ENCODE measurements at places on chromosomes 6 and 20. TPM values are rescaled to one million over a fixed set of nuclear protein-coding genes. Genes with fewer than 3 reads are reported as not detected.

DNA sequence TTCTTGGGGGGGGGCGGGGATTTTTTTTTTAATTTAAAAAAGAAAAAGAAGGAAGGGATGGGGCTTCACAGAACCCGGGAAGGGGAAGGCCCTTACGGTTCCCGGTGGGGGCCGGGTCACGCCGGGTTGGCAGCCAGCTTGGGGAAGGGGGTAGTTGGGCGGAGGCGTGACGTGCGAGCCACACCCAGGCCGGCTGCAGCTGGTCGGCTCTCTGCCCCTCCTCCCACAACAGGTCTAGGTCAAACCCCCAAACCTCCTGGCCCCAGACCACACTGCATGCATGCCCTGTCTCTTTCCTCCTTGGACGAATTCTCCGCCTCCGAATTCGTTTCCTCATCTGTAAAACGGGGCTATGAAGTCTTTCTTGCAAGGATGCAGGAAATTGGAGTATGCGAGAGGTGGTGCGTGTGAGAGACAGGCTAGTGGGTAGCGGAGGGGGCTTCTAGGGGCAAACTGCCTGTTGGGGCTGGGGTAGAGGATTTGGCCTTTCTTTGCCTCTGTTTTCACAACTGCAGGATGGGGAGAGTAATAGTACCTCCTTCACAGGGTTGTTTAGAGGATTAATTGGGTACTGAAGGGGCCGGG lies 828 bp downstream of the HCK start:
- H3K4me1 ChIP-seq: peaks cover 17% of the 10 kb centered on the region
- H3K27me3 ChIP-seq: peaks cover 64% of the 10 kb centered on the region
- no peak overlapping the region for H3K27ac ChIP-seq
- no peaks in the 10 kb centered on the region for H3K36me3 ChIP-seq
- peak; percentile 65 for DNase-seq

SRMS gene
- total RNA-seq: 0.46 TPM

PM20D2 gene
- 5.1 TPM for total RNA-seq

- no peaks in the 10 kb centered on the region for H3K4me1 ChIP-seq
- no peak for DNase-seq
- no peak overlapping the region for H3K27ac ChIP-seq
- no peaks in the 10 kb centered on the region for H3K36me3 ChIP-seq
- H3K27me3 ChIP-seq: no peaks in the 10 kb centered on the region
These were observed 597 bp upstream of the GLYATL3 start for GRCh38 chr6:49499126-49499525.

C20orf144 gene
- total RNA-seq: 0.21 TPM

DNA sequence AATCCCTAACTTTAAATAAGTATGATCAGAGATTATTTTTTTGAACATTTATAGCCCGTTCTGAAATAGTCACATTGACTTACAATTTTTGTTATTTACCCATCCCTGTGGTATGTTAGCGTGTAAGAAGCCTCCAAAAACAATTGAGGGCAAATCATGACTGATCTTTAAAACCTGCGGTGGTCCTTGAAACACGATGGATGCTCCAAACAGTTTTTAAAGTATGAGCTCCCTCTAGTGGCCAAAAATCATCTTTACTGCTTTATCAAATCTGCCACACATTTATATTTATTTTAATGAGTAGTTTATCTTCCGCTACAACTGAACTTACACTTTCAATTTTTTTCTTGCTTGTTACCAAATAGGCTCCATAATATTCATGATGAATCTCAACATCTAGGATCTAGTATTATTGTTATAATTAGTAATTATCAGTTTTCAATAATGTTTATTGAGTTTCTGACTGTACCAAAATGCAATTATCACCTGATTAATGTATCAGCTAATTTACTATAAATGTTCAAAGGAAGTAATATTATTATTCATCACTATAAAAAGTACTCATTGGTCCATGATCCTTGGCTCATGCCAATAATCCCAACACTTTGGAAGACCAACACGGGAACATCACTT lies 52.2 kb downstream of the MARCKS start:
- no peaks in the 10 kb centered on the region for H3K36me3 ChIP-seq
- no peak for DNase-seq
- H3K27ac ChIP-seq: no peak overlapping the region
- no peak overlapping the region for H3K4me3 ChIP-seq
- peaks cover 2% of the 10 kb centered on the region for H3K4me1 ChIP-seq
- H3K27me3 ChIP-seq: peaks cover 3% of the 10 kb centered on the region

CTCFL gene
- total RNA-seq: 0.70 TPM

GJA10 gene
- total RNA-seq: not detected

DNA sequence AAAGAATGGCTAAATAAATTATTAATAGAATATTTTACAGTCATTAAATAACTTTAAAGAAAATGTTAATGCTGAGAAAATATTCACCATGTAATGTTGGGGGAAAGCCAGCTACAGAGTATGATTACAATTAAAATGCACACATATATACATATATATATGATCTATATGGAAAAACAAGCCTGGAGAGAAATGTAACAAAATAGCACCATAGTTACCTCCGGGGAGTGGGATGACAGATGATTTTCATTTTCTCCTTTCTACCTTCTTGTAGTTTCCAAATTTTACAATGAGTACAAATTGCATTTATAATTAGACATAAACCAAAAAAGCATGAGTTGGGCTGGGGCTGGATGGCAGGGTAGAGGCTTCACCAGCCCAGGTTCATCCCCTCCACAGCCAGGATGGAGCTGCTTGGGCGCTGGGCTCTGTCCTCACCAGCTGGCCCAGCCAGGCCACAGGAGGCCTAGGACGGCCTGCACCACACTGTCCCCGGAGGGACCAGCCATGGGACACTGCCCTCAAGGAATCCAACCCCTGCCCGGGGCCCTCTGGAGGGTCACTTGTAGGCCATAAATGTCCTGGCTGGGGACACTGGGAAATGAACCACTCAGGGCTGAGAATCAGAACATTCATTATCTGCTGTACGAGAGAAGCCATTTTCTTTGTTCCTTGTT lies 10.3 kb downstream of the C20orf203 start:
- H3K36me3 ChIP-seq: no peaks in the 10 kb centered on the region
- no peak for DNase-seq
- H3K27me3 ChIP-seq: no peaks in the 10 kb centered on the region
- H3K4me1 ChIP-seq: peaks cover 9% of the 10 kb centered on the region
- no peak overlapping the region for H3K4me3 ChIP-seq

GNRH2 gene
- total RNA-seq: 0.50 TPM

GRCh38 chr6:142833054-142833453 lies 111.9 kb downstream of the HIVEP2 start:
- no peak overlapping the region for H3K4me3 ChIP-seq
- no peaks in the 10 kb centered on the region for H3K4me1 ChIP-seq
- no peaks in the 10 kb centered on the region for H3K36me3 ChIP-seq

DNA sequence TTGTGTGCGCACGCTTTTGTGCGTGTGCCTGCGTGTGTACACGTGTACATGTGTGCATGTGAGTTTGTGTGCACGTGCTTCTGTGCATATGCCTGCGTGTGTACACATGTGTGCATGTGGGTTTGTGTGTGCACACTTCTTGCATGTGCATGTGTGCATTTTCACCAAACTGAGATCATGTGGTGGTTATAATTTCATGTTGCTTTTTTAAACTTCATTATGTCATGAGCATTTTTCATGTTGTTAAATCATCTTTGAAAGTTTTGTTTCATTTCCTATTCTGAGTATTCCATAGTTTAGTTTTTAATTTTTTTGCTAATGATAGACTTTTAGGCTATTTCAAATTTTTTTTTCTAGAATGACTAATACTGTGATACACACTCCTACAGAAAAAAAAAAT lies 6.4 kb upstream of the CST3 start:
- DNase-seq: no peak
- peaks cover 36% of the 10 kb centered on the region for H3K4me1 ChIP-seq
- no peak overlapping the region for H3K27ac ChIP-seq
- peaks cover 4% of the 10 kb centered on the region for H3K27me3 ChIP-seq
- H3K4me3 ChIP-seq: no peak overlapping the region

- no peaks in the 10 kb centered on the region for H3K36me3 ChIP-seq
- DNase-seq: no peak
- no peaks in the 10 kb centered on the region for H3K4me1 ChIP-seq
- no peak overlapping the region for H3K4me3 ChIP-seq
- no peaks in the 10 kb centered on the region for H3K27me3 ChIP-seq
- no peak overlapping the region for H3K27ac ChIP-seq
These were observed 235.3 kb downstream of the BTBD3 start for GRCh38 chr20:12152996-12153395.

DNA sequence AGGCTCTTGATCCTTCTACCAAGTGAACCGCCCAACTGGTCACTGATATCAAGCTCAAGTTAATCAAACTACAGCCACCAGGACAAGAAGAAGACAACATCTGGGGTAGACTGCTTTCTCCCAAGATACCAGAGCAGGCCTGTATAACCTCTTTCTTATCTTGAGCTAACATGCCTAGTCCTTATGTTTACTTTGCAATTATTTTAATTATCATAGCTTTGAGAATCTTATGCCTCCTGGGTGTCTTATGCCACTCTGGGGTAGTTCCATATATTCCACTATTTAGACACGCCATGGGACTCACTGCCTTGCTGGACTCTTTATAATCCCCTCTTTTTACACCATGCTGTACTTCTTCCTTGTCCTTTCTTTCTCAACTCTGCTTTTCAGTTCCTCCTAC lies 41.5 kb upstream of the ECI2 start:
- no peak for DNase-seq
- no peak overlapping the region for H3K27ac ChIP-seq
- H3K4me3 ChIP-seq: no peak overlapping the region
- H3K36me3 ChIP-seq: no peaks in the 10 kb centered on the region

DNA sequence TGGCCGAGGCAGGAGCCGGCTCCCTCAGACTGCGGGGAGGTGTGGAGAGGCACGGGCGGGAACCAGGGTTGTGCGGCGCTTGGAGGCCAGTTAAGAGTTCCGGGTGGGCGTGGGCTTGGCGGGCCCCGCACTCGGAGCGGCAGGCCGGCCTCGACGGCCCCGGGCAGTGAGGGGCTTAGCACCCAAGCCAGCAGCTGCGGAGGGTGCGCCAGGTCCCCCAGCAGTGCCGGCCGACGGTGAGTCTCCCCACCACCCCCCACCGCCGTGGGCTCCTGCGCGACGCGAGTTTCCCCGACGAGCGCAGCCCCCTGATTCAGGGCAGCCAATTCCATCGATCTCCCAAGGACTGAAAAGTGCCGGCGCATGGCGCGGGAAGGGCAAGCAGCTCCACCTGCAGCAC lies 605.4 kb upstream of the SLC35B3 start:
- H3K27ac ChIP-seq: no peak overlapping the region
- peaks cover 6% of the 10 kb centered on the region for H3K4me1 ChIP-seq
- H3K4me3 ChIP-seq: no peak overlapping the region
- H3K27me3 ChIP-seq: no peaks in the 10 kb centered on the region

- H3K27me3 ChIP-seq: no peaks in the 10 kb centered on the region
- no peak for DNase-seq
- no peak overlapping the region for H3K4me3 ChIP-seq
These were observed 14.2 kb upstream of the SLPI start for GRCh38 chr20:45268531-45268930.

SUMO4 gene
- 0.73 TPM for total RNA-seq

- no peak overlapping the region for H3K4me3 ChIP-seq
- DNase-seq: no peak
- H3K36me3 ChIP-seq: no peaks in the 10 kb centered on the region
- no peaks in the 10 kb centered on the region for H3K4me1 ChIP-seq
These were observed 101.4 kb downstream of the LRFN2 start for GRCh38 chr6:40485795-40486194.

All from WTC11 (cell line).